ENCODE measurements at places on chromosomes 1 and 21. TPM values are rescaled to one million over a fixed set of nuclear protein-coding genes. Genes with fewer than 3 reads are reported as not detected.

BRDT gene
- total RNA-seq: not detected

FAM110D gene
- total RNA-seq: 7.9 TPM

DPT gene
- not detected for total RNA-seq

TRPM2 gene
- 0.76 TPM for total RNA-seq

HES3 gene
- total RNA-seq: not detected

PLXNA2 gene
- total RNA-seq: 43.1 TPM

OR6N2 gene
- not detected for total RNA-seq

PRELP gene
- not detected for total RNA-seq

VWA5B1 gene
- not detected for total RNA-seq

ETV3L gene
- total RNA-seq: not detected

NCAM2 gene
- total RNA-seq: 5.8 TPM

TAS1R3 gene
- total RNA-seq: 0.32 TPM

PCP4L1 gene
- total RNA-seq: not detected

UROD gene
- total RNA-seq: 261 TPM
